Fibroblast of villous mesenchyme (primary cell): ENCODE measurements at places on chromosomes 1 and 21. TPM values are rescaled to one million over a fixed set of nuclear protein-coding genes. Genes with fewer than 3 reads are reported as not detected.

TMEM54 gene
- total RNA-seq, result 9.9 and 17.4 TPM in 2 replicates

AGBL4 gene
- not detected in 2 replicates for total RNA-seq

CD101 gene
- under 0.01 TPM in 2 replicates for total RNA-seq

RIMS3 gene
- total RNA-seq, result 0.32 and 0.86 TPM in 2 replicates

BNIPL gene
- total RNA-seq, result under 0.01 TPM in 2 replicates

FCN3 gene
- not detected in 2 replicates for total RNA-seq
